Nephron progenitor cell (in vitro differentiated cells): ENCODE measurements at places on chromosomes 2 and 18.
A peak's percentile ranks its signal among the peaks of the same experiment; 100 is the strongest.

GRCh38 chr2:163953390-163953907, 217.6 kb upstream of the FIGN start:
- H3K27ac ChIP-seq = no peak overlapping the region
- no peak for DNase-seq
- no peaks in the 10 kb centered on the region for H3K4me1 ChIP-seq

DNA sequence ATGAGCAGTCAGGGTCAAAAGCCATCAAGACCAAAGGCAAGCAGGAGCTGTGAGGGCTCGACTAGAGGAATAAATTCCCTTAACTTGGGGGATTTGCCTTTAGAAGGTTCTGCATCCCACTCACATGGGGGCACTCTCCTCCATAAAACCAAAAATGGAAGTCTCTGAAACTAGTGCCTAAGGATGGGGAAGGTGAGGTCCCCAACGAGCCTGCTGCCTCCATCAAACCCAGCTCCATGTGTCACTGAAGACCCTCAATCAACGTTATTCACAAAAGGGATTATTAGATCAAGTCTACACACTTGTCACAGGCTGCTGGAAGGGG, 254.9 kb upstream of the NCKAP5 start:
- H3K4me1 ChIP-seq = no peaks in the 10 kb centered on the region
- no peak for DNase-seq
- H3K27me3 ChIP-seq = peaks cover 7% of the 10 kb centered on the region
- H3K4me3 ChIP-seq = no peak overlapping the region
- H3K36me3 ChIP-seq = no peaks in the 10 kb centered on the region

- H3K27ac ChIP-seq = peak overlapping the region; percentile 15
- peaks cover 7% of the 10 kb centered on the region for H3K36me3 ChIP-seq
- H3K4me1 ChIP-seq = peaks cover 26% of the 10 kb centered on the region
- no peaks in the 10 kb centered on the region for H3K27me3 ChIP-seq
- no peak for DNase-seq
These were observed 140.0 kb upstream of the ST6GAL2 start for GRCh38 chr2:107025869-107026380.

GRCh38 chr2:15893085-15893484, 47.3 kb upstream of the MYCN start:
- peaks cover 17% of the 10 kb centered on the region for H3K36me3 ChIP-seq
- H3K4me1 ChIP-seq = peaks cover 77% of the 10 kb centered on the region
- no peak overlapping the region for H3K27ac ChIP-seq

DNA sequence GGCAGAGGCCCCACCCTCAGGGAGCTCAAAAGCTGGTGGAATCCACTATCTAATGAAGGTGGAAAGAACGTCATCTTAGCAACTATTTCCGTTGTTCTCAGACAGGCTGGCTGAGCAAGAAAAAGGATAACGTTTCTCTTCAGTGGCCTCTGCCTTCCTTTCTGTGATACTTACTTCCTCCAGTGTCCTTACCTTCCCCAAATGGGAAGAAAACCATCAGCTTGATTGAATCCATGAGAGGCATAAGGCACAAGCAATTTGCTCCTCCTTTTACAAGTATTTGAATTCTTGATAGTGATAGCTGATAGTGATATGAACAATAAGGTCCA, 8.1 kb upstream of the NCOA1 start:
- H3K27me3 ChIP-seq = peaks cover 13% of the 10 kb centered on the region
- no peaks in the 10 kb centered on the region for H3K4me1 ChIP-seq
- no peak overlapping the region for H3K4me3 ChIP-seq
- no peak overlapping the region for H3K27ac ChIP-seq

DNA sequence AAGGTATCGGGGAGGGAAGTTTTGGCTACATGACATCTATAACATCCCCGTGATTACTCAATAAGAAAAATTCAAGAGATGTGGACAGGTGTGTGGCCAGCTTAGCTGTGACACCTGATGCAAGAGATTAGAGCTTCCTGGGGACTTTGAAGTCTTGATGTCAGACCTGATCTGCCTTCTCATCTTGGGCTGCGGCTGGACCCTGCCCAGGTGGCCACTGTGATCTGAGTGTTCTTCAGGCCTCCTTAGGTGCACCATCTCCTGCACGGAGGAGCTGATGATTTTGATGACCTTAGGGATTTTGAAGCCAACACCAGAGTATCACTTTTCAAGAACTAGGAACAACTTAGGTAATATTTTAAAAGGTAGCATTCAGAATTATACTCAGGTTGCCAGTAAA, 113.5 kb downstream of the FEZ2 start:
- no peak overlapping the region for H3K4me3 ChIP-seq
- H3K4me1 ChIP-seq = peaks cover 12% of the 10 kb centered on the region
- no peaks in the 10 kb centered on the region for H3K27me3 ChIP-seq

- H3K4me1 ChIP-seq = peaks cover 16% of the 10 kb centered on the region
- no peak overlapping the region for H3K27ac ChIP-seq
- H3K36me3 ChIP-seq = peaks cover 5% of the 10 kb centered on the region
- H3K27me3 ChIP-seq = no peaks in the 10 kb centered on the region
- DNase-seq = no peak
These were observed 32.0 kb upstream of the MYCN start for GRCh38 chr2:15908371-15908770.

GRCh38 chr2:17709897-17710296, 43.7 kb downstream of the SMC6 start:
- H3K27ac ChIP-seq = no peak overlapping the region
- no peaks in the 10 kb centered on the region for H3K4me1 ChIP-seq
- no peak overlapping the region for H3K4me3 ChIP-seq
- no peaks in the 10 kb centered on the region for H3K27me3 ChIP-seq
- peaks cover 60% of the 10 kb centered on the region for H3K36me3 ChIP-seq

DNA sequence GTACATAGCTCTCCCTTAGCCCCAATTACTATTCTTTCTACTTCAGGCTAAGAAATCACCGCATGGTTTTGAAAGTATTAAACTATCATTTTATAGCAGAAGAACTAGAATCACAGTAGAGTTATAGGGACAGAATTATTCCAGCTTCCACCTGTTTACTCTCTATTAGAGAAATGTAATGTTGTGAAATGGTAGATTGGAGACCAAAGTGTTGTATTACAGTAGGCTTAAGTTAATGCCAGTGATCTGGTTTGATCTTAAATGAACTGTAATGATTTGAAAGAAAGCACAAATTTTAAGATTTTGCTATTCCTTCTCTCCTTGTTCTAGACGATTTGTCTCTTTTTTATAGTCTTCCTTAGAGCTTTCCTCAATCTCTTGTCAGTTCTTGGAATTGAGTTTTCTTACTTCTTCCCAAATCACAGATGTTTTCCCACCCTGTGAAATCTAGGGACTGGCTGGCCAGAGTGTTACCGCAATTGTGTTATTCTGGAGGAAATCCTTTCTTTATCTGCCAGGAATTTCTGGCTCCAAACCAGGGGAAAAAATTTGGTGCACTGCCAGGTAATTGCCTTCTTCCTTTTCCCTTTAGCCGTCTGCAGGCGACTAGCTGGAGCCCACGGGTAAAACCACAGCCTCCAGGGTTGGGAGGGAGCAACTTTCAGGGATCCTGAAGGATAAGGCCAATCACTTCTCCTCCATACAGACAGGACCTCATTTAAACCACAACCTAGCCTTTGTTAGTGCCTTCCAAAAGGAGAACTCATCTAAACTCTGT, 51.7 kb downstream of the NOP58 start:
- H3K4me1 ChIP-seq = no peaks in the 10 kb centered on the region
- H3K4me3 ChIP-seq = no peak overlapping the region
- no peak for DNase-seq
- H3K27ac ChIP-seq = peak overlapping the region; percentile 31
- no peaks in the 10 kb centered on the region for H3K27me3 ChIP-seq

- no peak overlapping the region for H3K27ac ChIP-seq
- no peak overlapping the region for H3K4me3 ChIP-seq
- H3K27me3 ChIP-seq = no peaks in the 10 kb centered on the region
- peaks cover 11% of the 10 kb centered on the region for H3K36me3 ChIP-seq
- no peak for DNase-seq
These were observed 42.3 kb downstream of the SPRED2 start for GRCh38 chr2:65390134-65390533.

DNA sequence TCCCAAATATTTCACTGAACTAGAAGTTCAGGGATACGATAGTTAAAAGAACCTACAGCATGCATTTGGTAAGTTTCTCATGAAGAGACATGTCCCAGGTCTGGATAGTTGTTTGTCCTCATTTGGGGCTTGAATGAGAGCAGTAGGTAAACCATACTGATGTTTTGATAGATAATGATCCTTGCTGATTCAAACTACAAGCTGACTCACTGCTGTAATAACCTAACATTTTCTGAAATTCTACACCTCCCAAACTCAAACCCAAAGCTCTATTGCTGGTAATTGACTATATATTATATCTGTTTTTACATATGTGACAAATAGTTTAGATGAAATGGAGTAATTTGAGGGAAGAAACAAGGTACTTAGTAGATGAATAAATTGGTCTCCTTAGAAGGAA, 154.1 kb upstream of the BOD1L2 start:
- H3K4me1 ChIP-seq = no peaks in the 10 kb centered on the region
- H3K27ac ChIP-seq = no peak overlapping the region
- H3K4me3 ChIP-seq = no peak overlapping the region
- no peak for DNase-seq
- no peaks in the 10 kb centered on the region for H3K36me3 ChIP-seq
- H3K27me3 ChIP-seq = peaks cover 4% of the 10 kb centered on the region

GRCh38 chr2:42008241-42008921, 39.4 kb upstream of the PKDCC start:
- DNase-seq = no peak
- no peak overlapping the region for H3K4me3 ChIP-seq
- peak overlapping the region; percentile 88 for H3K27ac ChIP-seq
- peaks cover 28% of the 10 kb centered on the region for H3K27me3 ChIP-seq
- peaks cover 56% of the 10 kb centered on the region for H3K4me1 ChIP-seq

DNA sequence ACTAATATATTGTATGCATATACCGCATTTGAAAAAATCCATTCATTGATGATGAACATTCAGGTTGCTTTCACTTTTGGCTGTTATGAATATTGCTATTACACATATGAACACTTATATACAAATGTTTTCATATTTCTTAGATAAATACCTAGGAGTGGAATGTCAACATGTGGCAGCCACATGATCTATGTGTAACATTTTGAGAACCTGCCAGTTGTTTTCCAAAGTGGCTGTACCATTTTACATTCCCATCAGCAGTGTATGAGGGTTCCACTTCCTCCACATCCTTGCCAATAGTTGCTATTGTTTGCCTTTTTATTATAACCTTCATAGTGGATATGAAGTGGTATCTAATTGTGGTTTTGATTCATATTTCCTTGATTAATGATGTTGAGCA, 40.5 kb downstream of the CCDC85A start:
- no peak overlapping the region for H3K4me3 ChIP-seq
- peaks cover 6% of the 10 kb centered on the region for H3K4me1 ChIP-seq
- H3K36me3 ChIP-seq = no peaks in the 10 kb centered on the region
- H3K27ac ChIP-seq = no peak overlapping the region
- no peaks in the 10 kb centered on the region for H3K27me3 ChIP-seq

DNA sequence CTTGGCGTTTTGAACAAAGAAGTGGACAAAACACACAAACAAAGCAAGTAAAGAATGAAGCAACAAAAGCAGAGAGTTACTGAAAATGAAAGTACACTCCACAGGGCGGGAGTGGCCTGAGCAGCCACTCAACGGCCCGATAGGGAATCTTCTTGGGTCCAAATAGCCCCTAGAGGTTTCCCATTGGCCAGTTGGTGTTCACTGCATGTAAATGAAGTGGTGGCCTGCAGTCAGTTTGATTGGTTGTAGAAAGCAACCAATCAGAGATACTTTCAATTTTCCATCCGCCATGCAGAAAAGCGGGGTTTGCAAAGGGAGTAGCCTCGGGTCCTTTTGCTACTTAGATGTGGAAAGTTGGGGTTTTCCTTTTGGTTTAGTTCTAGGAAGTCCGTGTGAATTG, 31.6 kb downstream of the CYBRD1 start:
- no peak for DNase-seq
- H3K27ac ChIP-seq = no peak overlapping the region
- H3K36me3 ChIP-seq = no peaks in the 10 kb centered on the region
- no peaks in the 10 kb centered on the region for H3K27me3 ChIP-seq
- H3K4me1 ChIP-seq = no peaks in the 10 kb centered on the region

DNA sequence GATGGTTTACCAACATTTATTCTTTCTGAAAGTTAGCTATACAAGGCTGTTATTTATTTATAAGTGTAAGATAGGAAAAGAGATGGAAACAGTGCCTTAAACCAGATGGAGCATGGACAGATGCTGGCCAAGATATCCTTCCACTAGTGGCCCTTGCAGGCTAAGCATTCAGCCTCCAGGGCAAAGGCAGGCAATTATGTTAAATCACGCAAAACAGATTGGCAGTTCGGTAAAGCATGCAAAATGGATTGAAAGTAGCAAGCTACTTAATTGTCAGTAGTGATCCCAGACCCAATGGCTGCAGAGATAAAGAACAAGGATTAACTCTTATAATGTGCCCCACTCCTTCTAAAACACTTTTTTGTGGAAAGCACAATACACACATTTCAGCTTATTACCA, 105.4 kb upstream of the MAP4K3 start:
- DNase-seq = no peak
- H3K27ac ChIP-seq = no peak overlapping the region
- H3K4me1 ChIP-seq = no peaks in the 10 kb centered on the region

GRCh38 chr2:181131584-181131983, 151.2 kb downstream of the UBE2E3 start:
- no peak overlapping the region for H3K4me3 ChIP-seq
- H3K4me1 ChIP-seq = no peaks in the 10 kb centered on the region
- no peak overlapping the region for H3K27ac ChIP-seq
- no peaks in the 10 kb centered on the region for H3K36me3 ChIP-seq
- H3K27me3 ChIP-seq = no peaks in the 10 kb centered on the region
- DNase-seq = no peak

DNA sequence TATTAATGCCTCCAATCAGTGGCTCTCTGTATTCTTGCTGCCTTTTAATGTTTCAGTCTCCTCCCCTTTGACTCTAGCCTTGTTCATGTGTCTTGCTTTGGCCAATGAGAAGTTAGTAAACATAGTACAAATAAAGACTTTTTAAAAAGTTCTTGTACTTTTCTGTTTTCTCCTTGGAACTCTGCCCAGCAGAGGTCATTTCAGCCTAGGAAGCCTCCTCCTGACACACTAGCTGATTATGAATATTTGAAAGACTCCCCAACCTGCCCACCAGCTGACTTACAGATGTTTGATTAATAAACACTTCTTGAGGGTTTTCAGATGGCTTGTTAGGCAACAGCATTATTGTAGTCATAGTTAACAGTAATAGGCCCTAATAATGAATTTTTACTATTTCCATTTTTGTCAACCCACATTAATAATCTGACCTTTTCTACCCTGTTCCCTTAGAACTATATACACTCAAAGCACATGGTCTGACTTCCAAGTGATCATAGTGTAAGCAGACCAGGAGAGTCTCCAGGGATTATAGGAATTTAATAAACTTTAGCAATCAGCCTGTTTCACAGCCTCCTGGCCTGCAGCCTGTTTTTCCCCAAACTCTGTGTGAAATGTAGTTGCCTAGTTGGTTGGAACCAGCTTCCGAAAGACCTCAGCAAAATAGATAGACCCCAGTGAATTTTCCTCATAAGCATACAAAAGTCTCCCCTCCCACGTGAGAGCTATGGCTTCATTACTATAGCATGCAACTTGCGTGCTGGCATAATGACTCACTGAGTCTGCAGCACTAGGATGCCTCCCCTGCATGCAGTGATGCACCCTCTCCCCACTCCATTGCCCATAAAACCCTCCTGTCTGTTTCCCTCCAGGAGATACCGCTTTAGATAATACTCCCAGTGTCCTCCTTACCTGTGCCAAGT, 670.7 kb upstream of the ZNF804A start:
- H3K4me3 ChIP-seq = no peak overlapping the region
- DNase-seq = no peak
- no peak overlapping the region for H3K27ac ChIP-seq
- no peaks in the 10 kb centered on the region for H3K36me3 ChIP-seq

GRCh38 chr18:63421514-63421913, 762 bp downstream of the VPS4B start:
- H3K4me3 ChIP-seq = peak overlapping the region; percentile 99
- DNase-seq = no peak
- H3K36me3 ChIP-seq = no peaks in the 10 kb centered on the region
- H3K27me3 ChIP-seq = peaks cover 10% of the 10 kb centered on the region
- peak overlapping the region; percentile 100 for H3K27ac ChIP-seq
